RCC 7860 (cell line): ENCODE measurements at places on chromosomes 6 and 20.

DNA sequence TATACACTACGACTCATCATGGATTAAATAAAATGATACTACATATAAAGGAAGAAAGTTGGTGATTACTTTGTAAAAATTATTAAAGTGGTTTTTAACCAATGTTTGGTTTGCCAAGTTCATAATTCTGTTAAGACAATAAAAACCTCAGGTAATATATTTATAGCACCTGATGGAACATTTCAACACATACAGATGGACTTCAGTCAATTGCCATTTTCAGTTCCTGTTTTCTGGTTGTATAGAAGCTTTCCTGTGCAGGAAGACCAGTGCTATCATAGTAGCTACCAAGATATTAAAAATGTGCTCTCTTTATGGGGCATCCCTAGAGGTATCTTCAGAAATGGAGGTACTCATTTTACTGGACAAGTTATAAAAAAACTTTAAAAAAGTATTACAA, 1686.4 kb downstream of the GRIK2 start:
- no peak for DNase-seq

DNA sequence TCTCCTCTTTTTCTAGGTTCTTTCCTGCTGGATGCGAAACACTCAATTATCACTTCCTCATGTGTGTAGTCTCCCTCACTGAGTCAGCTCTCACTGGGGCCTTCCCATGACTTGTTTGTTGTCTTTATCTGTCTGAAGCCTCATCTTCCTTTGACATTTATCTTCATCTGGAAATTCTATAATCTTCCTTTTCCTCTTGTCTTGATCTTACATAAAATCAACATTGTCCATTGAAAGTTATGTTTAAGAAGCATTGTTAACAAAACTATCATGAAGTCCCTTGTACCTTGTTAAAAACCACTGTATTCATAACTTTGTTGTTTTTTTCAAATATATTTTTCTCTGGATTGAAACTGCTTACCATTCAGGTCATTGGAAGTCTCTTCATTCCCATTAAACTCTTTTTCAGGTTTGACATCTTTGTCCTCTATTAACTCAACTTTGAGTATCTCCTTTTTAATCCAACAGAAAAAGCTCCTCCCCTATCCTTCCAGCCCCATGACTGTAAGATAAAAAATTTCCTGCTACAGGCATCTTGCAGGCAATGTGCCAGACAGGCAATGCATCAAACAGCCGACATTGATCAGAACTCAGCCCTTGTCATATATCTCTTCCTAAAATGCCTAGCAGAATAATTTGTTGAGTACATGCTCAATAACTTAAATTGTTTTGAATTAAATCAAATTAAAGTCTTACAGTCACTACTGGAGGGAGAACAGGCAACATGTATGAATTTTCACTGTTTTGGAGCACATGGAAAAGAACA, 34.8 kb downstream of the MYLIP start:
- DNase-seq, result no peak

GRCh38 chr6:46062312-46062711, 46.7 kb upstream of the CLIC5 start:
- DNase-seq, result no peak

DNA sequence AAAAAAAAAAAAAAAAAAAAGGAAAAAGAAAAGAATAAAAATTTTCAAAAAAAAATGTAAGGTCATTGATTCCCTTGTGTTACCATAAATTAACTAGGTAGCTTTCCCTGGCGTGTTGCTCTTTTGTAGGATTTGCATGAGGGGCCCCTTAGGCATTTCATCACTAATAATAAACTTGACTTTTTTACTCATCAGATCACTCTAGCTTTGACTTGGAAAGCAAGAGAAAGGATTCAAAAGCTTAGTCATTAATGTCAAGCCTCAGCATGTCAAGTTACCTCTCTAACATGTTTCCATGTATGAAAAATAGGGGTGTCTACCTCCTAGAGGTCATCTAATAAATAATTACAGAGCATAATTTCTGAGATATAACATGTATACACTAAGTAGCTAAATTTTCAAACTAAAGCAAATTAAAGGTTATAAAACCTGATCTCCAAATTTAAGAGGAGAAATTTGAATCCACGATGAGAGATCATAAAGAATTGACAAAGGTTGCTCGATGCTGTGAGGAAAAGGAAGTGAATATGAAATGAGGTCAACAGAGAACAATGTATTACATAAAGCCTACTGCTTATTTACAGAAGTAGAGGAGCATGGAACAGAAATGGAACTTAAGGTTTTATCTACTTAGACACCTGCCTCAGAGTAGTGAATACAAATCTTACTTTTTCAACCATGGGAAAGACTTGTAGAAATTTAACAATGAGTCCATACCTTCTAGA, 86.8 kb downstream of the ARHGAP18 start:
- DNase-seq, result no peak

GRCh38 chr6:16398587-16398986, 160.2 kb downstream of the GMPR start:
- no peak for DNase-seq

- no peak for DNase-seq
These were observed 36.8 kb upstream of the SMIM29 start for GRCh38 chr6:34285448-34286164.

DNA sequence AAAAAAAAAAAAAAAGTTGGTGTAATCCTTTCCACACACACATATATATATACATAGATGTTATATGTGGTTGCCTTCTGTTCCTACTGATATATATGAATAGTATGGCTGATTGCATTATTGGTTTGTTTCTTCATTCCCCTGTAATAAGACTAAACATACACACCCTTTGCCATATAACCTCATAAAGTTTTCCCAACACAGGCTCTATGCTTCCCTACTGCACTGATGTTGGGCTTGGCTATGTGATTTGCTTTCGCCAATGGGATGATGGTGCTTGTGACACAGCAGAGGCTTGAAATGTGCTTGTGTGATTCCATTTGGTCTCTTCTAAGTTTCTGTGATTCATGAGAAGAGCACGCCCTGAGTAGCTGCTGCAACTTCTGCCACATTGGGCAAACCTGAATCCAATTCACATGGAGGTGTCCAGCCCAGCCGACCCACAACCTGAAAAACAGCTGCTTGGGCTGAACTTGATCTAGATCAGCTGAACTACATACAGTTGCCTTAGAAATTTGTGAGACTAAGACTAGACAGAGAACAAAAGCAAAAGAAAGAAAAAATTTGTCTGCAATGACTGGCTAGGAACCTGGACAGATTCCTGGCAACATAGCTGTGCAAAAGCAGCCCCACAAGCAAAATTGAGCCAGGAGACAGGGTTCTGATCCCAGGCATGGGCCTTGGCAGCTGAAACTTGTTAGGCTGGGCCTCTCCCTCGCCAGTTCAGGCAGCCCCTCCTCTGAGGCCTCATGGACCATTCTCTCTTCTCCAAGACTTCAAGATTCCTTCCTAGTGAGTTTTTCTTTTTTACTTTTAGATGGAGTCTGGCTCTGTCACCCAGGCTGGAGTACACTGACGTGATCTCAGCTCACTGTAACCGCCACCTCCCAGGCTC, 13.4 kb upstream of the TBC1D20 start:
- no peak for DNase-seq

- DNase-seq, result no peak
These were observed 659.2 kb downstream of the PRKN start for GRCh38 chr6:162068340-162068739.

DNA sequence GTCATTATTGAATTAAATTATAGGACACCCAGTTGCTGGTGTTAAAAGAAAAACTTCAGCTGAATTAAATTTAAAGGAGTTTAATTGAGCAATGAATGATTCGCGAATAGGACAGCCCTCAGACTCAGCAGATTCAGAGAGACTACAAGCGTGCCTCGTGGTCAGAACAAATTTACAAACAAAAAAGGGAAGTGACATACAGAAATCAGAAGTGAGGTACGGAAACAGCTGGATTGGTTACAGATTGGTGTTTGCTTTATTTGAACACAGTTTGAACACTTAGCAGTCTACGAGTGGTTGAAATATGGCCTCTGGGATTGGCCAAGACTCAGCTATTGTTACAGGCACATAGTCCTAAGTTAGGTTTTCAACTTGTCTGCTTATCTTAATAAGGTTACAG, 25.8 kb upstream of the TNFRSF21 start:
- no peak for DNase-seq

- no peak for DNase-seq
These were observed 191.6 kb upstream of the MCHR2 start for GRCh38 chr6:100185615-100186014.

GRCh38 chr20:40416274-40416673, 272.8 kb downstream of the MAFB start:
- no peak for DNase-seq

GRCh38 chr6:157291356-157291755, 32.0 kb downstream of the TMEM242 start:
- no peak for DNase-seq

DNA sequence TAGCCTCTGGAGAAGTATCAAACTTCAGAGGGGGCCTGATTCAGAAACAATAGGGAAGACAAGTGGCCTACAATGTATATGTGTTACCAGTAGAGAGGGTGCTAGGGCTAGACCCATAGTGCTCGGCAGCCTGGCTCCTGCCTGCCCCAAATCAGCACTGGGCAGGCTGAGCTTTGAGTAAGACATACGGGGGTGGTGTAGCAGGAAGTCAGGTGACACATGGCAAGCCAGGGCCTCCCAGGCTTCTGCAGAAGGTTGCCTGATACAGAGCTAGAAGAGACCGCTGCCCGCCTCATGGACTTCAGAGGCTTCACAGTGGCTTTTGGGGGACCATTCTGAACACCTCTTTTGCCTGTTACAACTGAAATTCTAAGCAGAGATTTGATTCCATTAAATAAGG, 43.4 kb downstream of the RALY start:
- DNase-seq, result no peak

DNA sequence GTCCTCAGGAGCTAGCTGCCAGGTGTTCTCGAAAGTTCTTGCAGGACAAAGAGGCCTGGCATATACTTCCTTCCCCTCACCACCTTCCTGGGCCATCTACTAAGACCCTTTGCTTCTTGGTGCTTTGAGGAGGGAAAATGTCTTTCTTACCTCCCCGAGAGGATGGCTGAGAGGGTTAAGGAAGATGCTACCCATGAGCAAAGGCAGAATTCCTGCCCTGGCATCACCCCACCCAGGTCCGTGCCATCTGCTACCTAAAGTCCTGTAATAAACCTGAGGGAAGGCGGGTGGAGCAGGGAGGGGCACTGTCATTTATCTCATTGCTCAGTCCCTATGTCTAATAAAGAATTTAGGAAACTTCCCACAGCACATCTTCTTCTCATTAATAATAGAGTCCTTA, 16.2 kb downstream of the GFOD1 start:
- DNase-seq, result no peak

GRCh38 chr20:48858075-48858790, 30.4 kb upstream of the PREX1 start:
- no peak for DNase-seq

DNA sequence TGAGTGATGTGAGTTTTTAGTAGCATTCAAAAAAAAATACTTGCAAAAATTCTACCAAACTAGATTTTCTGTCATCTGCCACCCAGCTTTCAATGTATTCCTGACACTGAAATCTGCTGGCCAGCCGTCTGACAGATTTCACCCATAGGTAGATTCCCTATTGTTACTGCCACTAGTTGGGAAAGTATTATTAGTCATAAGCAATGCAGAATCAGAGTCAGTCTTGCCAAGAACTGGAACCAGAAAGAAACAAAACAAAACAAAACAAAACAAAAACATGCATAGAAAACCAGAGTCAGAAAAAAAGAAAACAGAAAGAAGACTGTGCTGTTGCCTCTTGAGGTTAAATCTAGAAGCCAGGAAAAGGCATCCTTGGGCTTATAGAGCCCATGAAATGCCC, 293.1 kb upstream of the KCNQ5 start:
- no peak for DNase-seq

GRCh38 chr6:13191461-13191860, 136.9 kb downstream of the TBC1D7 start:
- DNase-seq, result no peak

- no peak for DNase-seq
These were observed 62.7 kb upstream of the ISM1 start for GRCh38 chr20:13158369-13158768.

DNA sequence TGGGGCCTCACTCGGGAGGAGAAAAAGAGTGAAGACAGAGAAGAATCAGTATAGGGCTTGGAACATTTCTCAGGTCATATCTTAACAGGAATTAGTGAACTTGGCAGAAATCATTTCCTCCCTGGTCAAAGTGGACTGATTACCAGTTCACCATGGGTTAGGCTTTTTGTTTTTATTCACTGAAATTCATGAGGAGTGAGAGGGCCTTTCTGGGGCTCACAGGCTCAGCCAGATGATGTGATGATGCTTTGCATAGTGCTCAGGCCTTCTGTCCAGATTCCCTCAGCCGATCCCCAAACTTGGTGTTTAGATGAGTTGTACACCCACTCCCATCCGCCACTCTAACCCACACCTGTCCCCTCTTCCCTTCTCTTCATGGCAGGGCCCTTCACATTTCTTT, 32.5 kb downstream of the SRSF3 start:
- no peak for DNase-seq

GRCh38 chr6:109332748-109333147, 49.5 kb downstream of the CD164 start:
- no peak for DNase-seq

GRCh38 chr6:71190809-71191208, 97.8 kb upstream of the OGFRL1 start:
- peak; percentile 41 for DNase-seq

GRCh38 chr20:51383891-51384510, 158.5 kb downstream of the NFATC2 start:
- DNase-seq, result no peak

GRCh38 chr20:50491926-50492634, 18.1 kb upstream of the PTPN1 start:
- DNase-seq, result peak; percentile 86

DNA sequence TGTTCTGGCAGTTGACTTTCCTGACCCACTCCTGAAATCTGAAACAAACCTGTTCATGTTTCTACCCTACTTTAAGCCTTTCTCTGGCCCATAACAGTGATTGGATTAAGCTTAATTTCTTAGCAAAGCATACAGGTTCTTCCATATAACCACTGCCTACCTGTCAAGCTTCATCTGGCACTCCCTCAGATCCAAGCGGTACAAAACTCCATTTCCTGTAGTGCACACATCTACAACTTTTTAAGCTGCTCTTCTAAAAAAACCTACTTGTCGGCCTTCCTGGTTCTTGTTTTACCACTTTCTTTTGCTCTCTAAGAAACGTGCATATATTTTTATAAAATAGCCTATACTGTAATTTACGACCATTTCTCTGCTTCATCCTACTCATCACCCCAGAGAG, 916 bp upstream of the PPP1R11 start:
- no peak for DNase-seq

DNA sequence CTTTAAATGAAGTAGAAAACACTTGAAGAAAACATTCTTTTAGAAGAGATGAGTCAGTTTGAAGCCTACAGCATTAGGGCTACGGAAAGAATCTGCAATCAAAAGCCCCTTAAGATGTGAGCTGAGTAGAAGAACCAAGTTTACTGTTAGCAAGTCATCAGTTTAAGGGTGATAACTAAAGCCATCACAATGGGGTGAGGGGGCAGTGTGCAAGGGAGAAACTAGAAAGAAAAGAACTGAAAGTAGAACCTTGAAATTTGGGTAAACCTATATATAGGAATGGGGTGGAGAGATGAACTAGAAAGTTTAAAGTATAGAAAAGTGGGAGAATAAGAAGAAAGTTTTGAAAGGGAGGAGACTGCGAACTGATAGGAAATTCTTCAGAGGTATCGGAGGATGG, 212.9 kb downstream of the COL19A1 start:
- no peak for DNase-seq
